ENCODE measurements at places on chromosomes 16 and 17.
A peak's percentile ranks its signal among the peaks of the same experiment; 100 is the strongest.

GRCh38 chr16:870856-871561 lies 70.5 kb upstream of the GNG13 start:
- no peak for DNase-seq

- DNase-seq, result no peak
Observed at GRCh38 chr17:17737961-17738894, 57.0 kb downstream of the RAI1 start.

DNA sequence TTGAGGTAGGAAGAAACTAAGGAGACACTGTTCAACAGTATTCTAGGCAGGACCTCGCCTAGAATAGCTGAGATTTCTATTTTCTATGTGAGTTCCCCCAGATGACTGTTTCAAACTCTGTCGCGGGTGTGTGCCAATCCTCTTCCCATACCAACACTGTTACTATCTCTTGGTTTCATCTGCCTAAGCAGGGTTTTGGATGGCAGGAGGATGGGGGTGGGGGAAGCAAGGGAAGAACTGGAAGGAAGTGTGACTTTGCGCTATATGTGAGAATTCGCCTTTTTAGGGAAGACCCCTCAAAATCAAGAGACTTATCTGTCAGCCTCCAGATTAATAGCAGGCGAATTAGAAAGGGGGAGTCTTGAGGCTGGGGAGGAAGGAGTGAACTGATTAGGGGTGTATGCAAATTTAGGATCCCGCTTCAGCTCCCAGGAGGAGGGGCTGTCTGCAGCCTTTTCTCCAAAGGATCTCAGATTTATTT lies 521 bp upstream of the G6PC3 start:
- no peak for DNase-seq

DNA sequence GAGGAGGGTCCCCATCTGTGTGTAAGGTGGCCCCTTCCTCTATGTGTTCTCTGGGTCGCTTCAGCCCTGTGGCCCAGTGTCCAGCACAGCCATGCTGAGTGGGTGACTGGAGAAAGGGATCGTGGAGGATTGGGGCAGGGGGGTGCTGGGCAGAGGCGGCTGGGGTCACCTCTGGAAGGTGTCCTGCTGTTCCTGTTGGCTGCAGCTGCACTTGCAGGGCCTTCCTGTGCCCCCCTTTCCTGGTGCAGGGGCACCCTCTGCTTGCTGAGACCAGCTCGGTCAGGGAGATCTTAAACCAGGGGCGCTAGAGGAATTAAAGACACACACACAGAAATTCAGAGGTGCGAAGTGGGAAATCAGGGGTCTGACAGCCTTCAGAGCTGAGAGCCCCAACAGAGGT lies 11.1 kb downstream of the IL32 start:
- no peak for DNase-seq

- DNase-seq, result no peak
Observed at GRCh38 chr16:4882000-4882632, 34.8 kb downstream of the UBN1 start.

DNA sequence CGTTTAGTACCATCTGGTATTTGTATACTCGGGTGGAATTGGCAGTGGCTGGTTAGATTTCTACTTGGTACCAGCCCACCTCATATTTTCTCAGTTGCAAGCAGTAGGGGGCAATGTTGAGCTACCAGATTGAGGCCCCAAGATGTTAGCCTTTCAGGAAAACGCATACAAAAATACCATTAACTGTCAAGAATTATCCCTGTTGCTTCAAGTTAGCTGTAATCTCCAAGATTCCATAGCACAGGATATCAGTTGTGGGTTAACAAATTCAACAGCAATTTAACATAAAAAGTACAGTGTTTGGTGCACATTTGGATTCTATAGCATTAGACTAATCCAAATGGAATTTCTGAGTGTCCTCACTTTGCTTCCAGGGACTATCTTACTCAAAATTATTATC lies 188.2 kb downstream of the FTO start:
- DNase-seq, result peak; percentile 9

DNA sequence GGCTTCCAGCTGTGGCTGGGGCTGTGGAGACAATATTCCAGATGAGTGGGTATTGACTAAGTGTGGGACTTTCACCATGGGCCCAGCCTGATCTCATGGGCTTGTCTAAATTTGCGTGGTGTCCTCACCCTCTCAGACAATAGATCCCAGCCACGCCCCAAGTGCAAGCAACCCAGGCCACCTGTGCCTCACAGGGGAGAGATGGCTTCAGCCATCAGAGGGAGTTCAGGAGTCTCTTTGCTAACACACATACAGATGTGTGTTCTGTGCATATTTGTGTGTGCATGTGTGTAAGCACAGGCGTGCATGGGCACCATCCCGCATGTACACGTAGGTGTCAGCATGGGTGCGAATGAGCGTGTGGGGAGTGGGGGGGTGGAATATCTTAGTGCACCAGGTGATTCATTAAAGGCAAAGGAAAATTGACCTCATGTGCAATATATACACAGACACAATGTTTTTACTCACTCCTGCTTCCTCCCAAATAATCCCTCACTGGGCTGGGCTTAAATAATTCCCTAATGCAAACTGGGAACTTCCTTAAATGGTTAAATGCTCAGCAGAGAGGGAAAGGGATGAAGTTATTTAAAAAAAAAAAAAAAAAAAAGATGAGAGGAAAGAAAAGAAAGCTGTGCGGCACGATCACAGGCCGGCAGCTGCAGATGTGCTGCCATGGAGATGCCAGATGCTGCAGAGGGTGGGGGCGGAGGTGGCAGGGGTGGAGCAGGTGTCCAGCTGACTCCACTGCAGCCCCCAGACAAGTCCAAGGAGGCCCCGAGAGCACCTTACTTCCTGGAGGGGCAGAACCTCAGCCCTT lies 24.0 kb upstream of the CDC42EP4 start:
- no peak for DNase-seq

DNA sequence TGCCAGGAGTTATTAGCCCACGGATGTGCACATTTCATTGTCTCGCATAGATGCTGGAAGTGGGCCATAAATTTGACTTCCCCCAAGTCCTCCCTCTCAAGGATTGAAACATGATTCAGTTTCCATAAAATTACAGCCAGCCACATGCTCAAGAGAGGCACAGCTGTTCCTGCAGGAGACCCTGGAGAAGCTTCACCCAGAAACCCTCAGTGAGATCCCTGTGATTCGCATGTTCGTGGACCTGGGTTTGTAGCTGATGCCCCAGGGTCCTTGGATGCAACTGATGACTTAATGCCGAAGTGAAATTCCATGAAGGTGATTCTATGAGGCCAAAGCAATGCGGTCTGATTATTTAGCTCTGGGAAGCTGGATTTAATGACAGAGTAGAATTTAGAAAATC lies 24.7 kb upstream of the AQP8 start:
- DNase-seq, result no peak

DNA sequence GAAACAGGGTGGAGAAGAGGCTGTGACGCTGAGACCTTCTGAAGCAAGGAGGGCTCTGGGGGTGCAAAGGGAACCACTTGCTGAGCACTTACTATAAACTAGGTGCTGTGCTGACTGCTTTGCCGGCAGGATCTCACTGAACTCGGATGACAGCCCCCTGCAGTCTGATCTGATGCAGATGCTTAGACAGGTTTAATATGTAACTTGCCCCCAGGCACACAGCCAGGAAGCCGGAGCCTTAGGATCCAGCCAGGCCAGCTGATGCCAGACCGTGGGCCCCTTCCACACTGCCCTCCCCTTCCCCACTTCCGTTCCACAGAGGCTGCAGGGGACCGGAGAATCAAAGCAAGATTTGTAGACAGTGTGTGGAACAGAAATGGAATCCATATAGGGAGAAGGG lies 23.1 kb downstream of the SPACA3 start:
- no peak for DNase-seq

DNA sequence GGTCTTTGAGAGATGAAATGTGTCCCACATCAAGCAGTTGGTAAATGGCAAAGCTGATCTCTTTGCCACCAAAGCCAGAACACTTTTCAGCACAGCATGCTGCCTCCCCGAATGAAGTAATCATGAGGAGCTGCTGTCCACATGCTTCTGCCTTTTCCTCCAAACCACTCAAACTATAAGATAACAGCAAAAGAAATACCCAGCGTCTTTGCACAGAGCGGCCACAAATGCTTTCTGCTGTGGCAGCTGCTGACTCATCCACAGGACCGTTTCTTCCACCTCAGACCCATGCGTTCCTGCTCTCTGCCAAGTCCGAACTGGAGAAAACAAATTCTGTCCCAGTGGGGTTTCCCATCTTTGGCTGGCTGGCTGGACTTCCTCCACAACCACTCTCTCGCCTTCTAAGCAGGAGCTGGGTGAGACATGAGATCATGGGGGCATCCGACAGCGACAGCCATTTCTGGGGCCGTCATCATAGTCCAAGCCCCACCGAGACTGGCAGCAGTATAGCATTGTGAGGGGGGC lies 27.1 kb downstream of the TBC1D3B start:
- no peak for DNase-seq

GRCh38 chr16:66459878-66460277 lies 32.8 kb downstream of the BEAN1 start:
- DNase-seq, result no peak

- DNase-seq, result peak; percentile 82
Observed at GRCh38 chr17:59964482-59965328, at the start of gene RNFT1. RNFT1 (minus strand) TSS chr17:59964740; CDS start chr17:59964663, 77 bp downstream.

GRCh38 chr17:34024806-34025551 lies 230.1 kb upstream of the CCL2 start:
- no peak for DNase-seq

DNA sequence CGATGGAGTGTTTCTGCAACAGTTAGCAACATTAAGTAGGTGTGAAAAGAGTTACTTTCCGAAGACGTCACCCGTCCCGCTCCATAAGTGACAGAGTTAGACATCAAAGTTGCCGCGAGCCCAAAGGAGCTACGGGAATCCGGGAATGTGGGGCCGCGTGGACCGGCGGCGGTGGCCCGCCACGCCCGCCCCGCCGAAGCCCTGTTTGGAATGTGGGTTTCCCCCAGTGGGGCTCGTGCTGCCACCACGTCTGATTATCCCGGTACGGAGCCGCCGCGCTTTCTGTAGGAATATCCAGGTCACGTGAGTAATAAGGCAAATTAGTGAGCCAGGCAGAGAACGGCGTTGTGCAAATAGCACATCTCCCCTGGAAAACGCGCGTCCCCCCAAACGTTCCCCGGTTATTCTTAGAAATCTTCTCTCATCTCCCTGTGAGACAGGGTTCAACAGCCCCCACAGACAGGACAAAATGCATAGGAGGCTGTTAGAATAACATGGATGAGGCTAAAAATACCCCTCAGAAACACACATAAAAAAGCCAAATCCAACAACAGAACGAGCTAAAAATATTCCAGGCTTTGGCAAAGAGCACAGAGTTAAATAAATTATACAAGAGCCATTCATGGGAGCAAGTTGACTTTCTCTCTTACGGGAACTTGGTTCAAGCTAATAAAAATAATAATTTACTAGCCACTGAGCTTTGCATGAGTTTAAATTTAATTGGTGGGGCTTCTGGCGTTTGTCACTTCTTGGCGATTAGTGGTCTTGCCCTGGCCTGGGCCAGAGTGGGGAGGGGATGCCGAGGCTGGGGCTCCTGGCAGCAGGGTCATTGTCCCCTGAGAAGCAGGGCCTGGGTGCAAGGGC lies 8.6 kb downstream of the BAHCC1 start:
- DNase-seq, result no peak

- DNase-seq, result no peak
Observed at GRCh38 chr17:57868007-57868909, 18.4 kb upstream of the MRPS23 start.

DNA sequence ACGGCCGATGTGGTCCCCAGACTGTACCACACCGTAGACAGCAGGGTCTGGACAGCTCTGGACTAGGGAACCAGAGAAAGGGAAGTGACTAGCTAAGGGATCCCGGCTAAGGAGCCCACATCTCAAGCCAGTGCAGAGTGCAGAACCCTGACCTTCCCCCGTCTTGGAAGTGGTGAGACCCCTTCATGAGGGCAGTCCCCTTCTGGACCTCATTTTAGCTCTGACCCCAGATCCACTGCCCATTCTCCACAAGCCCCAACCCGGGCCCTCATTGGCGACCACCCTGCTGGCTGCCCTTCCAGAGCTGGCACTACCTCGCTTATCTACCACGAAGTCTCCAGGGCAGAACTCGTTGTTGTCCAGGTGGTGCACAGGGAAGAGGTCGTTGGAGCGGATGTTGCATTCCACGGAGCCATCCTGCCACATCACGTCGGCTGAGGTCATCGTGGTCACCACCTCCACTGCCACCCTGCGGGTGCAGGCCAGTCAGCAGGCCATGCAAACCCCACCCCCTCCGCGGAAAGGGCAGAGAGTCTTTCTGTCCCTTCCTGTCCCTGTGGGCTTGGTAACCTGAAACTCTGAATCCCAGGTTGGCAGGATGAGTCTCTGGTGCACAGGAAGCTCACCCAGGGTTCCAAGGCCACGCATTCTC lies 14.2 kb downstream of the SPHK1 start:
- no peak for DNase-seq

GRCh38 chr17:63646488-63646806 lies 24.2 kb downstream of the MAP3K3 start:
- DNase-seq, result no peak

GRCh38 chr17:2580661-2581060 lies 12.8 kb upstream of the PAFAH1B1 start:
- no peak for DNase-seq

GRCh38 chr17:50198026-50198669 lies 3.3 kb downstream of the COL1A1 start:
- DNase-seq, result no peak

GRCh38 chr16:30026449-30026848 lies 3.5 kb downstream of the C16orf92 start:
- no peak for DNase-seq

DNA sequence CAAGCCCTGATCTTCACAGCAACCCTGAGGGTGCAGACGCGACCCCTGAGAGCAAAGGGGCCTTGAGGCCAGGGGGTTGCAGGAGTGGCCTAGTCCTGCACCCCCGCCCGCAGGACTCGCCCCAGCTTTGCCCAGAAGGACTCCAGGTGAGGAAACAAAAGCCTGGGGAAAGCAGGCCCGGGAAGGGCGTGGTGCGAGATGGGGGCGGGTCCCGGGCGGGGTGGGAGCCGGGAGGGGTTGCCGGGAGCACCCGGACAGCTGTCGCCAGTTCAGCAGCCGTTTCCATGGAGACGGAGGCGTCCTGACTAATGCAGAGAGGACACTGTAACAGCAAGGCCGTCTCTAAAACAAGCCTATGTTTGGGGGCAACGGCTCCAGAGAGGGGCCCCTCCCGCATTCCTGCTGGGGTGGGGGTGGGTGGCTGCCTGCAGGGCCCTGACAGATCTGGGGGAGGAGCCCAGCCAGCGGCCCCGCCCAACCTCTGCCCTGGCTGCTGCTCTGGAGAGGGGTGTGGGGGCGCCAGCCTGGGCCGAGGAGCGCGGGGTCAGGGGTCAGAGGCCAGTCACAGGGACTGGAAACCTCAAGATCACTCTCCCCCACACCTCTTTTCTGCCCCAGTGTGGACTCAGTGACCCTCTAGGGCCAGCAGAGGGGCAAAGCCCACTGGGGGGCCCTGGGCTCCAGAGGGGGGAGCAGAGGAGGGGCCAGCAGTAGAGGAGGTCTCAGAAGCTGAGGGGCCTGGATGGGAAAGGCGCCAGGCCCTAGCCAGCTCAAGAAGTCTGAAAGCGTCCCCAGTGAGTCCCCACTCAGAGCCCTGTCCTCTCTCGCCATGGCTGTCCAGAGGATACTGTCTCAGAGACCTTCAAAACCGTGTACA lies 3.1 kb upstream of the TPPP3 start:
- DNase-seq, result no peak

DNA sequence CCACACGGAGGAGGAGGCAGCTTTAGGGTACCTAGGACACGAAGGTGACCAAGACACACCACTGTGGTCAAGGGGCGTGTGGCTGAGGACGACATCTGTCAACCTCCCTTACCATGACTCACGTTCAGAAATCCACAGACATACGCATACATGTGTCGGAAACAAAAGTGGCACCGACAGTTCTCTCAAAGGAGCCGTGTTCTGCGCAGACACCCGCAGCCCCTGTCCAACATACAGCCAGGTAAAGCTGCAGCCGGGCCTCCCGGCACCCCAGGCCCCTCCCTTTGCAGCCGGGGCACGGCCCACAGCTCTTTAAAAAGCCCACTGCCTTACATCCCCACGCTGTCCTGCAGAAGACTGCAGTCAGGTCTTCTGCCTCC lies 40.5 kb upstream of the KLHDC4 start:
- DNase-seq, result no peak

Measured in effector memory CD4-positive, alpha-beta T cell (primary cell).